H1 (cell line): ENCODE measurements at places on chromosomes 16 and 17. TPM values are rescaled to one million over a fixed set of nuclear protein-coding genes. Genes with fewer than 3 reads are reported as not detected.

The GPR139 gene
- polyA plus RNA-seq, result 1.9 and 2.2 TPM in 2 replicates

The KRT20 gene
- polyA plus RNA-seq, result not detected in 2 replicates

The HNF1B gene
- polyA plus RNA-seq, result 0.28 and 0.30 TPM in 2 replicates

The SPIRE2 gene
- polyA plus RNA-seq, result 7.4 and 10.2 TPM in 2 replicates

The UNC45B gene
- polyA plus RNA-seq, result 0.06 and 0.11 TPM in 2 replicates

The ADGRG3 gene
- 0.94 and 0.98 TPM in 2 replicates for polyA plus RNA-seq

The DUSP14 gene
- polyA plus RNA-seq, result 35.2 and 37.9 TPM in 2 replicates

The SHISA6 gene
- polyA plus RNA-seq, result 3.1 and 4.8 TPM in 2 replicates

The LCMT1 gene
- polyA plus RNA-seq, result 45.0 and 61.0 TPM in 2 replicates

The ATP2A1 gene
- 1.7 and 3.1 TPM in 2 replicates for polyA plus RNA-seq

The TP53TG3C gene
- not detected in 2 replicates for polyA plus RNA-seq

The TAT gene
- polyA plus RNA-seq, result 0.03 and 0.13 TPM in 2 replicates

The TBC1D3D gene
- 0.06 TPM in 1 of 2 replicates, not detected in the other for polyA plus RNA-seq

The TLCD1 gene
- polyA plus RNA-seq, result 101 and 128 TPM in 2 replicates

The NOD2 gene
- 0.42 and 0.61 TPM in 2 replicates for polyA plus RNA-seq

The CDH13 gene
- 2.4 and 3.0 TPM in 2 replicates for polyA plus RNA-seq

The LGALS9C gene
- 0.03 and 0.17 TPM in 2 replicates for polyA plus RNA-seq

The HOXB2 gene
- not detected in 2 replicates for polyA plus RNA-seq

The SLFN12L gene
- polyA plus RNA-seq, result not detected in 2 replicates

The OGFOD1 gene
- polyA plus RNA-seq, result 21.1 and 24.6 TPM in 2 replicates

The KRT34 gene
- not detected in 2 replicates for polyA plus RNA-seq

The MPV17L gene
- polyA plus RNA-seq, result 5.4 and 6.7 TPM in 2 replicates

The NPIPB9 gene
- 0.41 and 0.42 TPM in 2 replicates for polyA plus RNA-seq

The TLCD2 gene
- polyA plus RNA-seq, result 0.47 and 0.69 TPM in 2 replicates

The KRT36 gene
- polyA plus RNA-seq, result not detected in 2 replicates

The THAP11 gene
- 50.8 and 61.7 TPM in 2 replicates for polyA plus RNA-seq

The GNG13 gene
- not detected in 2 replicates for polyA plus RNA-seq

The GNGT2 gene
- 1.3 and 1.7 TPM in 2 replicates for polyA plus RNA-seq
